ENCODE measurements at places on chromosomes 5 and 9.

DNA sequence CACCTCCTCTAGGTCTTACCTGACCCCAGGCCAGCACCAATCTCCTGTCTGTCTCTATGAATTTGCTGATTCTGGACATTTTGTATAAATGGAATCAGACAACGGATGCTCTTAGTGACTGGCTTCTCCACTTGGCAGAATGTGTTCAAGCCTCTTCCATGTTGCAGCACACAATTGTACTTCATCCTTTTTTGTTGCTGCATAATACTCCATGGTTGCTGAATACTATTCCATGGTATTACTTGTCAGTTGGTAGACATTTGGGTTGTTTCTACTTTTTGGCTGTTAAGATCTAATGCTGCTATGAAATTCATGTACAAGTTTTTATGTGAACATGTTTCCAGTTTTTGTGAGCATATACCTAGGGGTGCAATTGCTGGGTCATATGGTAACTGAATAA lies 34.3 kb upstream of the FCN1 start:
- no peaks in the 10 kb centered on the region for H3K4me1 ChIP-seq
- no peak for DNase-seq
- H3K36me3 ChIP-seq, result 0 out of 2 replicates have a peak, but pooled peaks cover 3% of the 10 kb centered on the region
- H3K27ac ChIP-seq, result no peak overlapping the region
- no peak overlapping the region for H3K4me3 ChIP-seq

- peaks cover 19% of the 10 kb centered on the region for H3K4me1 ChIP-seq
- peak overlapping the region; percentile 74 for H3K4me3 ChIP-seq
- peaks cover 9% of the 10 kb centered on the region for H3K36me3 ChIP-seq
- H3K27ac ChIP-seq, result no peak overlapping the region
- DNase-seq, result peak; percentile 50
These were observed 635 bp downstream of the FBN2 start for GRCh38 chr5:128537221-128537999.

GRCh38 chr5:96043446-96043845 lies 81.8 kb upstream of the ELL2 start:
- DNase-seq, result no peak
- H3K27me3 ChIP-seq, result no peaks in the 10 kb centered on the region
- H3K4me3 ChIP-seq, result no peak overlapping the region
- no peak overlapping the region for H3K27ac ChIP-seq
- no peaks in the 10 kb centered on the region for H3K4me1 ChIP-seq
- no peaks in the 10 kb centered on the region for H3K36me3 ChIP-seq

DNA sequence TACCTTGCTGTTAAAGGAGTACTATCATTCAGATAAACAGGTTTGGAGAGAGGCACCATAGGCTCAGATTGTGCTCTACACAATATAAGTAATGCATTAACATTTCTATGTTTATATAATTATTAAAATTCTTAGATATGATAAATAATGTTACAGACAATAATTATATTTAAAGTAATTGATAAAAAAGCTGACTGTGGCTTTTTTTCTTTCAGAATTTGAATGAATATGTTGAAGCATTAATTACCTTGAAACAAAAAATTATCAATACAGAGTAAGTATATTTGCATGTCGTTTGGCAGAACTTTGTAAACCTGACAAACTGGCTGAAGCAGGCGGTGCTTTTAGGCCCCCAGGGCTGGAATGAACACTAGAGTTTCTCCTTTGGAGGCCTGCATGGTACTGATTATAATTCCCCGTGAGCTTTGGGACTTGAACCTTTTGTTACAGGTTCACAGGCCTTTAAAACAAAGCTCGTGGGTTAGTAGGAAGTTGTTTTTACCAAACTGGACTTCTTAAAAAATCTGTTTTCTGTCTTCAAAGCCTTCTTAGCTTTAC lies 13.8 kb downstream of the ICE1 start:
- H3K27ac ChIP-seq, result no peak overlapping the region
- no peak overlapping the region for H3K4me3 ChIP-seq
- DNase-seq, result no peak
- H3K27me3 ChIP-seq, result no peaks in the 10 kb centered on the region
- peaks cover 12% of the 10 kb centered on the region for H3K36me3 ChIP-seq
- H3K4me1 ChIP-seq, result peaks cover 16% of the 10 kb centered on the region

DNA sequence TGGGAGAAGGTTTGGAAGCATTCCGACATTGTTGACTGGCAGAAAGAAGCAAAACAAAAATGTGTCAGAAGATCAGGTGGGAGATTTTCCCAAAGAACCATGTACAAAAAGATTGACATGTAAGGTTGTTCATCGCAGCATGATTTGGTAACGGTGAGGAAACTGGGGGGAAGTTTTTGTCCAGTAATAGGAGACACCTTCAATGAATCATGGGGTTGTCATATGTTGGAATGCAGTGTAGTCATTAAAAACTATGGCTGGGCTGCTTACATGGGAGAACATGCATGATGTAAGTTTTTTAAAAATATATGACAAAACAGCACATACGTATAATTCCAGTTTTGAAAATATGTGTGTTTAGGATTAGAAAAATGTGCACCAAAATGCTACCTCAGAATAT lies 50.5 kb downstream of the HSD17B3 start:
- no peak overlapping the region for H3K4me3 ChIP-seq
- no peaks in the 10 kb centered on the region for H3K36me3 ChIP-seq
- H3K27me3 ChIP-seq, result no peaks in the 10 kb centered on the region

- H3K27ac ChIP-seq, result no peak overlapping the region
- no peaks in the 10 kb centered on the region for H3K36me3 ChIP-seq
- no peak overlapping the region for H3K4me3 ChIP-seq
- DNase-seq, result no peak
These were observed 78.4 kb upstream of the ITGA1 start for GRCh38 chr5:52709167-52709925.

- H3K4me1 ChIP-seq, result no peaks in the 10 kb centered on the region
- H3K36me3 ChIP-seq, result no peaks in the 10 kb centered on the region
- DNase-seq, result no peak
- no peak overlapping the region for H3K4me3 ChIP-seq
- H3K27me3 ChIP-seq, result no peaks in the 10 kb centered on the region
These were observed 20.1 kb downstream of the DIAPH1 start for GRCh38 chr5:141598391-141599345.

DNA sequence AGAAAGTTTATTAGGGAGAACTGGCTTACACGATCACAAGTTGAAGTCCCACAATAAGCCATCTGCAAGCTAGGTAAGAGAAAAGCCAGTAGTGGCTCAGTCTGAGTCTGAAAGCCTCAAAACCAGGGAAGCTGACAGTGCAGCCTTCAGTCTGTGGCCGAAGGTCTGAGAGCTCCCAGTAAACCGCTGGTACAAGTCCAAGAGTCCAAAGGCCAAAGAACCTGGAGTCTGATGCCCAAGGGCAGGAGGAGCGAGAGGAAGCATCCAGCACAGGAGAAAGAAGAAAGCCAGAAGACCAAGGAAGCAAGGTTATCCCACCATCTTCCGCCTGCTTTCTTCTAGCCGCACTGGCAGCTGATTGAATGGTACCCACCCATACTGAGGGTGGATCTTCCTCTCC lies 97.3 kb upstream of the FBN2 start:
- H3K36me3 ChIP-seq, result no peaks in the 10 kb centered on the region
- H3K27me3 ChIP-seq, result no peaks in the 10 kb centered on the region
- no peak for DNase-seq
- no peaks in the 10 kb centered on the region for H3K4me1 ChIP-seq
- H3K27ac ChIP-seq, result no peak overlapping the region
- H3K4me3 ChIP-seq, result no peak overlapping the region

DNA sequence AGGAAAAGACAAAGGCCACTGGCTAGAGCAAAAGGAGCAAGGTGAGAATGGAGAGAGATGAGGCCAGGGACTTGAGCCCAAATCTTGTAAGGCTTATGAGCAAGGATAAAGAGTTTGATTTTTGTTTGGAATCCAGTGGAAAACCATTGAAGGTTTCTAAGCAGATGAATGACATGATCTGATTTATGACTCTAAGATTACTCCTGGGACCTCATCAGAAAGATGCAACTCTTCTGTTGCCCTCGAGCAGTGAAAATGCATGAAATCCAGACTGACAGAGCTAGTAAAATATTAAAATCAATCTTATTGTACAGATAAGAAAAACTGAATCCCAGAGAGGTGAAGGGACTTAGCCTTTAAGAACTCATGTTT lies 677 bp downstream of the MFAP3 start:
- peak overlapping the region; percentile 94 for H3K4me3 ChIP-seq
- peaks cover 17% of the 10 kb centered on the region for H3K4me1 ChIP-seq
- H3K27ac ChIP-seq, result peak overlapping the region; percentile 75
- no peaks in the 10 kb centered on the region for H3K27me3 ChIP-seq
- DNase-seq, result no peak

DNA sequence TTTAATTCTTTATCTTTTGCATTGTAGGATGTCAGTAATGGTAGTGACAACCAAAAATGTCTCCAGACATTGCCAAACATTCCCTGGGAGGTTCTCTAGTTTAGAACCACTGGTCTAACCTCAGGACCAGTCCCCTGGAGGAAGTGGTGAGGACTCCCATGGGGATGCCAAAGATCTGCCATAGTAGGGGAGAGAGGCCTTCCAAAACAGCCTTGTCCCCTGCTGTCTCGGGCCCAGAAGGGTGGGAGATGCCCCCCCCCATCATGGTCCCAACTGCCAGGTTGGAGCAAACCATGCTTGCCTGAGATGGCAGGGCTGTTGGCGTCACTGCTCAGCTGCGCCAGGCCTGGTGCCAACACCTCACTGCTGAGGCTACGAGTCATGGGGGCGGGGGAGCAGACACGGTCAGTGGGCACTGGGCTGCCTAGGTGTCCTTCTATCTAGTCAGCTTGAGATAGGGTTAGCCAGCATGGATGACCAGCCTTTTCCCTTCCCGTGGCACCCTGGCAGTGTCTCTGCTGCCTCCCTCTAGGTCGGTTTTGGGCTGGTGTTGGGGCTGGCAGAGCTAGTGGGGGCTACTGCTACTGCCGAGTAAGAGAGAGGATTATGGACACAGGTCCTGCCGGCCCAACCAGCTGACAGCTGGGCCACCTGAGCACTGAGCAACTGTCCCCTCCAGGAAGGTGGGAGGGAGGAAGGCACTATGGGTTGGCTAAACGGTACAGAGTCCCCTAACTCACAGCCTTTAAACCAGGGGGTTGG lies 8.3 kb upstream of the CXXC5 start:
- H3K4me1 ChIP-seq, result peaks cover 85% of the 10 kb centered on the region
- no peaks in the 10 kb centered on the region for H3K36me3 ChIP-seq
- peaks cover 10% of the 10 kb centered on the region for H3K27me3 ChIP-seq
- H3K4me3 ChIP-seq, result no peak overlapping the region

DNA sequence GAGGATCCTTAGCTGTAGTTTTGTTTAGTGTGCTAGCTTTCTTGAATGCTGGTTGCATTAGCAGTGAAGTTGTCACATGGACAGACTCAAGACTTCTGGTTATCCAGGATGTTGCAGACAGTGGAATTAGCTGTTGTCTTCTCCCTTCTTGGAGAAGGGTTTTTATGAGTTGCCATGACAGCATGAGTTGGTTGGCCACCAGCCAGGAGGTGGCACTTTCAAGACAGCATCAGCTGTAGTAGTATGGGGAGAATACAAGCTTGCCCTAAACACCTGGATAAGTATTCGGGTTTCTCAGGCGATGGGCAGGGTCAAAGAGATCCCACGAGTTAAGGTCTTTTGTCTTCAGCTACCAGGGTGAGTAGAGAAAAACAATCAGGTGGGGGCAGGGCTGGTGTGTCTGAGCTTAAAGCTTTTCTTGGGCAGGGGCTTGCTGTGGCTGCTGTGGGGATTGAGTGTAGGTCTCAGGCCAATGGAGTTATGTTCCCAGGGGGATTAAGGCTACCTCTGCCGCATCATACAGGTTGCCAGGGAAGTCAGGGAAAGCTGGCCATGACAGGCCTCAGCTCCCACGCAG lies 7.7 kb upstream of the C5orf47 start:
- peaks cover 4% of the 10 kb centered on the region for H3K36me3 ChIP-seq
- DNase-seq, result no peak
- peaks cover 14% of the 10 kb centered on the region for H3K4me1 ChIP-seq
- no peak overlapping the region for H3K4me3 ChIP-seq

GRCh38 chr9:124215368-124215910 lies 42.3 kb upstream of the NEK6 start:
- H3K27me3 ChIP-seq, result no peaks in the 10 kb centered on the region
- DNase-seq, result no peak
- H3K4me3 ChIP-seq, result no peak overlapping the region
- H3K27ac ChIP-seq, result no peak overlapping the region
- no peaks in the 10 kb centered on the region for H3K36me3 ChIP-seq

DNA sequence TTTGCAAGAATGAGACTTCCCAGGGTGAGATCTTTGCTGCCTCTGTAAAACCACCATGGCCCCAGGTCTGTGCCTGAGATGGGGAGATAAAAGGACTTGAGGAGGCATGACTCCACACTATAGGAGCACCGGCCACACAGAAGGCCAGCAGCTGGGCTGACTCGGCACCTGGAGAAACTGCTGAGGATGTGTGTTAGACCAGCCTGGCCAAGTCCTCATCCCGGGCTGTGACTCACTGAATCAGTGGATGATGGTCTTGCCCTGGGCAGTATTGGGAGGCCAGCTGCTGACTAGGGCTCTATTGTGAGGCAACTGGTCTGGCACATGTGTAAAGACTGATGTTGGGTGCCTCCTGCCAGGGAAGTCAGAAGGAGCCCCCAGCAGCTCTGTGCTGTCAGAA lies 286.2 kb downstream of the ACTL7B start:
- H3K27me3 ChIP-seq, result no peaks in the 10 kb centered on the region
- peaks cover 17% of the 10 kb centered on the region for H3K4me1 ChIP-seq
- H3K4me3 ChIP-seq, result no peak overlapping the region
- H3K36me3 ChIP-seq, result no peaks in the 10 kb centered on the region
- H3K27ac ChIP-seq, result no peak overlapping the region
- DNase-seq, result no peak

- no peak overlapping the region for H3K4me3 ChIP-seq
- DNase-seq, result no peak
- H3K4me1 ChIP-seq, result peaks cover 9% of the 10 kb centered on the region
- H3K27ac ChIP-seq, result no peak overlapping the region
- peaks cover 3% of the 10 kb centered on the region for H3K27me3 ChIP-seq
These were observed 9.8 kb downstream of the RPP25L start for GRCh38 chr9:34601937-34602573.

- H3K27me3 ChIP-seq, result no peaks in the 10 kb centered on the region
- no peak overlapping the region for H3K27ac ChIP-seq
- H3K4me3 ChIP-seq, result no peak overlapping the region
- no peaks in the 10 kb centered on the region for H3K36me3 ChIP-seq
- no peak for DNase-seq
These were observed 212.7 kb upstream of the PIK3R1 start for GRCh38 chr5:68002836-68003235.

GRCh38 chr5:121151534-121151933 lies 687.4 kb downstream of the PRR16 start:
- no peaks in the 10 kb centered on the region for H3K27me3 ChIP-seq
- H3K27ac ChIP-seq, result no peak overlapping the region
- H3K36me3 ChIP-seq, result no peaks in the 10 kb centered on the region
- DNase-seq, result no peak
- H3K4me1 ChIP-seq, result peaks cover 19% of the 10 kb centered on the region
